ENCODE measurements at places on chromosomes 3 and 15.

- no peak for DNase-seq
Observed at GRCh38 chr3:66910266-66911055, 87.6 kb upstream of the KBTBD8 start.

DNA sequence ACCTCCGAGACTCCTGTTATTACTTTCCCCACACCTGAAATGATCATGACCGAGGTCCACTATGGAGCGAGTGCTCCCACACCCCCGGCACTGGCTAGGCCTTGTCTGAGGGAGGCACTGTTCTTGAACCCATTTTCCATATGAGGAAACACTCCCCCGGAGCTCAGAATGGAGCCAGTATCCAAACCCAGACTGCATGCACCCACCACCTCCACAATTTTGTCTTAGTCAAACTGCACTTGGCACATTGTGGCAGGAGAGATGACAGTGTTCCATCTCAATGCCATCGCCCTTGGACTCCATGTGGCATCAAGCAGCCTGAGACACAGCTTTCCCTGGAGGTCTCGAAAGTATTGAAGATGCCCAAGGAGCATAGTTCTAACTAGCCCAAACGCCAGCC is 154.1 kb downstream of the NUP210 start:
- no peak for DNase-seq

DNA sequence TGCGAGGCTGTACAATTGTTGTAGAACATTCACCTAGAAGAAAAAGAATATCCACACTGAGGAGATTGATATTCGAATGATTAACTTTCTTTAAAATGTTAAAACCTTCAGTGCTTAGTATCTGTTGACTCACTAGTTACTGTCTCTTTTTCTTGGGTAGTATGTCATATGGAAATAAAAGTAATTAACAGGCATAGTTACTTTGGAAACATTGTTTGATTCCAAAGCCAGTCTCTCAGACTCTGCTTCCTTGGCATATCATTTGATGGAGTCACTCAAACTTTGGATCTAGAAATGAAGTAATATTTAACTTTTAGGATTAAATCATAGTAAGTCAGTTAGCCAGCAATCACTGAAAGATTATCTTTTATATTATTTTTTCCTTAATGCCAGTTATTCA is 63.4 kb downstream of the MAP2K5 start:
- DNase-seq, result no peak

- DNase-seq, result no peak
Observed at GRCh38 chr3:105430455-105430854, 63.7 kb downstream of the ALCAM start.

- no peak for DNase-seq
Observed at GRCh38 chr15:41102854-41103253, 13.2 kb downstream of the INO80 start.

- no peak for DNase-seq
Observed at GRCh38 chr3:85041562-85042055, 82.8 kb downstream of the CADM2 start.

DNA sequence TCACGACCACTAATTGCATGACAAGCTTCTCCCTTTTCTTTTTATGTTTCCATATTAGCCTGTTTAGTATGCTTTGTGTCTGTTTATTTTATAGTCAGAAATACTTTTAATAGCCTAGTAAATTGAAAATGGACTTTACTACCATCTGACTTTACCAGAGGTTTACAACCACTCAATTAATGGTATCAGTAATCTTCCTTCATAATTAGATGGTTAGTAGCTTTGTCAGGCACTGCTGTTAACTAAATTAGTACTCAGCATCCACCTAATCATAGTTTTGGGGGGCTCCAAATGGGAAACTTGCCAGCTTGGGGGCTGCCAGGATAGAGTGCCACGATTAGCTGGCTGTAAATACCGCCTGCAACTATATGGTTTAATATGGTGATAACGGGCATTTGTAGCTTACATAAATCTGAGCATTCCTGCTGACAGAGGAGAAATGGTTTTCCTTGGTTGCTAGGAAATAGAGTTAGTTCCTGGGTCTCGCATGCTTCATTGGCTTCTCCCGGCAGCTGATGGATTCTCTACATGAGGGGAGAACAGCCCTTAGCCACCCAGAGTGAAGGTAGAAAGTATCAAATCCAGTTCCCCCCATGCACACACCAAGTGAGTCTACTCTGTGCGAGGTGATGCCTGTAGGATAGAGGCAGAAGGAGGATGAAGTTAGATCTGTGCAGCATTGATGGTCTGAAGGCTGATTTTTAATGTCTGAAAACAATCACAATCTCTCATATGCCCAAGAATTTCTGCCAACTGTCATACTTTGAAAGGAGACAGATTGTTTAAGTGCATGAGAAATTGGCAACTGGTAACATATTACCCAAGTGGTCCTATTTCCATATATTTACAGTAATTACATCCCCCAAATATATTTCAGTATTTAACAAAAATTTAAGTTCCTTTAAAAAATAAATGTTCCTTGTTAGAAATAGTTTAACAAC is 326.6 kb upstream of the PROK2 start:
- DNase-seq, result no peak

DNA sequence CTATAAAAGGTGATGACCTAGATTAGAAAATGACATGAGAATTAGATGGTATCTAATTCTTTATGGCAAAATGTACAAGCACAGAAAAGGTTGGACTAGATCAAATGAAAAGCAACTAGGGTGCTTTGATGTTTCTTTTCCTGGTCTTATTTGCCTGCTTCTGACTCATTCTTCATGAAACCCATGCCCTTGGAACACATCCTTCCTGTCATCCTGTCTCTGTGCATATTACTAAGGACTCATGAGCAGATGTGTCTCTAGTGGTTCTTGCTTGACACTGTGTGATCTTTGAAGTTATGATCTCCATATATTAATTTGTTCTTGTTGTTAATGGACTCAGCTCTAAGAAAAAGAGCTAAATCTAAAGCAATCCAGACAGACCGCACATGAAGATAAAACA is 314.0 kb downstream of the ERC2 start:
- no peak for DNase-seq

- DNase-seq, result no peak
Observed at GRCh38 chr15:73323374-73323955, 45.3 kb downstream of the HCN4 start.

DNA sequence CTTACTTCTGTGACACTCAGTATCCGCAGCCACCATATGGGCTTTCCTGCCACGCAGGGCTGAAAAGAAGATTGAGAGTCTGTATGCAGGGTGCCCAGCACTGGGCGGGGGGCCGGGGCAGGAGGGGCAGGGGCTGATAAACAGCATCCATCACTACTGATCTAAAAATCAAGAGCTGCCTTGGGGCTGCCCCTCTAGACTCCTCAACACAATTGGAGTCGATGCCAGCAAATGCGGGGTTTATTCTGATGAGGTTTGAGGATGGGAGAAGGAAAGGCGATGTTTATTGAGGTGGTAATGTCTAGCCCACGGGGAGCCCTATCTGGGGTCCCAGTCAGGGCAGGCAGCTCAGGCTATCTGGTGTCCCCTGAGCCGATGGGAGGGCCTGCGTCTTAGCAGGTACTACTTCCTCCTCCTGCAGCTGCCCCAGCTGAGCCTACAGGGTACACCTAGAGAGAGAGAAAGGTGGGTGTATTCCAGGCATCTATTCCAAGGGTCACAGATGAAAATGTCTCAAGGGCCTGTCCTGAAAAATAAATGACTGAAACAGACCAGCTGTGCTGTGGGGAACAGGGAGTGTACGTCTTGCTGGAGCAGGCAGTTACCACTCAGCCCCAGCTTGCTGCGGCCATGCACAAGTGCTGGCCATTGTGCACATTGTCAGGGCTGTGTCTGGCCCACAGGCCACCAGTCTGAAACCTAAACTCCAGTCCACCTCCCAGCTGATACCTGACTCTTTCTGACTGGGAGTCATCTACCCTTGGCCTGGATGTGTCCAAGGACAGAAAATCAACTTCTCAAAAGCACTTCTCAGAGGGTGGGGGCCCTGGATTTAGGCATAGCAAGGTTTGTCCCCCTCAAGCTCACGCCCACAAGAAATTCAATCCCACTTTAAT is 19.5 kb downstream of the ISG20 start:
- DNase-seq, result no peak

DNA sequence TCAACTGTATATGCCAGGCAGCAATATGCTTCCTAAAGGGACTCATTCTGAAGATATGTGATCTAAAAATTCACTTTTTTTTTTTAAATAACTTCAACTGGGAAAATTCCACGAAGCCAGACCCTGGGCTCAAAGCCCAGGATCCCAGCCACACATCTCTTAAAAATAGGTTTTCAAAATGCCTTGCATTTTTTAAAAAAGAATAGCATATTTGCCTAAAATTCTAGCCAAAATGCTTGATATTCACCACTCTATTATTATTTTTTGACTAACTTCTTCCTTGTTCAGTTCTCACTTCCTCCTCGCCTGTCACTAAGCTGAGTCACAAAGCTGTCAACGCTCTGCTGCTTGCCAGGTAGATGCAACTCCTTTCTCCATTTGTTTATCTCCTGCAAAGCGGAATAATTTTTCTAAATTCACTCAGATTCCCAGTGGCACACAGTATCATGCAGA is 28.0 kb upstream of the VGLL4 start:
- DNase-seq, result no peak

DNA sequence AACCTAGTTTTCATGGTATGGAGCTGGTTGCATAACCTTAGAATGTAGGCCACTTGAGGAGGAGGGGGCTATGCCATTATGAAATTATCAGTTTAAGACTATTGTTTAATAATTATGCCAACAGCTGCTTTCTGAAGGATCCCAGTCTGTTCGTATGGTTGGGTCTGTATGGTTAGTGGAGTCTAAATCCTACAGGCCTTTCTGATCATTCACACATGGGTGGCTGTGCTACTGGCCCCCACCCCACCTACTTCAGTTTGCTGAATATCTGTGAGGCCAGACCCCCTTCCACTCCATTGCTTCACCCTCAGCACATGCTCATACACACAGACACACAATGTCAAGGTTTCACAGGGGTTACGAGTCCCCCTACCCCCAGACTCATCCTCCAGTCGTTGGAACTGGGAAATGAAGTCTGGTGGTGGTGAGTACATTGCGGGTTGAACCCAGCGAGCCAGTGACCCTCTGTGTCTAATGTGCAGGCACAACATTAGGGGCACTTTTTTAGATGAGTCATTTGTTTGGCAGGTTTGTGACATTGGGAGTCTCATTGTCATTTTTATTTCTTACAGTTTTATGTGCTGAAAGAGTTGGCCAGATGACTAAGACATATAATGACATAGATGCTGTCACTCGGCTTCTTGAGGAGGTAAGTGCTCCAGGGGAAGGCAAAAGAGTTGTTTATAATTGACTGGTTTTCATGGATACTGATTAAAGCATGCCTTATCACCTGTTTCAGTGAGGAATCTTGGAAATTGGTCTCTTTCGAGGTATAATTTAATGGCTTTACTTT is 85.3 kb downstream of the TRAK1 start:
- DNase-seq, result no peak

- no peak for DNase-seq
Observed at GRCh38 chr3:13135251-13135810, 62.1 kb upstream of the IQSEC1 start.

DNA sequence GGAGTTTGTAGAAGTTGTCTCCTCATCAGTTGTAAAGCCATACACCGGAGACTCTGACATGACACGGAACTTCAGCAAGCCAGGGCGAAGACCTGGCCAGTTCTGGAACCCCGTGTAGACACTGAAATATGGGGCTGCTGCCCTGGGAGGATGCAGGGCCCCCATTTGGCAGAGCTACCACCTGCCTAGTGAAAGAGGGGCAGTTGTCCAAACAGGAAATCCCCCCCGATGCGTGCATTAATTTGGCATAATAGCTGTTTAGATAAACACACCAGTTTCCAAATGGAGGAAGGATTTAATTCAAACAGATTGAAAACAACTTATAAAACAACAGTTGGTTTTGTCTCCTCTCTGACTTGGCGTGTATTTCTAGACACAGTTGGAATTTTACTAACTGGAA is 357.2 kb downstream of the GABRG3 start:
- no peak for DNase-seq

DNA sequence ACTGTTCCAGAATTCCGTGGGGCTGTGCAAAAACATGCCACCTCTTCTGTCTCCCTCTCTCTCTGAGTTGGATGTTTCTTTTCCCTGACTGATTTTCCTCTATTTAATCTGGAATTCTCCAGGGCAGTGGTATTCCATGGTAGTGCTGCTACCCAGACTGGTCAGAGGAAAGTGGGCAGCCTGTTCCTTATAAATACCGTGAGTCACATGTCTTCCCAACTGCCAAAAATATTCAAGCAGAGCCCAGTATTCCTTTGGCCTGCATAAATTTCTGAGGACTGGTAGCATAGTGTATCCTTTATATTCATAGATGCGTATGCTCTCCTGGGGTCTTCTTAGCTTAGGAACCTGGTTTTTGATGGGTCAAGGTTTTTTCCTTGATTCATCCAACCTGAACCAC is 40.9 kb downstream of the CEMIP start:
- no peak for DNase-seq

DNA sequence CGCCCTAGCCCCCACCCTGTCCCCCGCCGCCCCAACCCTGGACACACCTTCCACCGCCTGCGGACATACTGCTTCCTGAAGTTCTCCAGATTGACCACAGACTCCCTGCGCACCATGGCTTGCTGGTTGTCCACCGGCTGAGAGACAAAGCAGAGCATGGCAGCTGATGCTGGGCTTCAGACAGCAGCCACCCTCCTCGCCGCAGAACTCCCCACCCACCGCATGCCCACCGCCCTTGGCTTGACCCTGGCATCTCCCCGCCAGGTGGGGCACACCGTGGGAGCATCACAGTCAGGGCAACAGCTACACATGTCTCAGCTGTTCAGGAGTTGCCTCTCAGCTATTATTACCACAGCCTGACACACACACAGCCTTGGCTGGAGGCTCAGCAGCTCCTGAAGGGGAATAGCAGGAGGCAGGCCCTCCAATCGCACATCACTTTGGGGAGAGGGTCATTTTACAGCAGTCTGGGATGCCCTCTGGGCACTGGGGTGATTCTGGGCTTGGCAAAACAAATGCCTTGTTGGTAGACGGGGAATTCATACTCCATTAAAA is 78.4 kb upstream of the HERC1 start:
- DNase-seq, result no peak

- DNase-seq, result no peak
Observed at GRCh38 chr15:81298611-81299010, 25.3 kb downstream of the STARD5 start.

GRCh38 chr3:82568776-82569338 is 807.4 kb upstream of the GBE1 start:
- no peak for DNase-seq

DNA sequence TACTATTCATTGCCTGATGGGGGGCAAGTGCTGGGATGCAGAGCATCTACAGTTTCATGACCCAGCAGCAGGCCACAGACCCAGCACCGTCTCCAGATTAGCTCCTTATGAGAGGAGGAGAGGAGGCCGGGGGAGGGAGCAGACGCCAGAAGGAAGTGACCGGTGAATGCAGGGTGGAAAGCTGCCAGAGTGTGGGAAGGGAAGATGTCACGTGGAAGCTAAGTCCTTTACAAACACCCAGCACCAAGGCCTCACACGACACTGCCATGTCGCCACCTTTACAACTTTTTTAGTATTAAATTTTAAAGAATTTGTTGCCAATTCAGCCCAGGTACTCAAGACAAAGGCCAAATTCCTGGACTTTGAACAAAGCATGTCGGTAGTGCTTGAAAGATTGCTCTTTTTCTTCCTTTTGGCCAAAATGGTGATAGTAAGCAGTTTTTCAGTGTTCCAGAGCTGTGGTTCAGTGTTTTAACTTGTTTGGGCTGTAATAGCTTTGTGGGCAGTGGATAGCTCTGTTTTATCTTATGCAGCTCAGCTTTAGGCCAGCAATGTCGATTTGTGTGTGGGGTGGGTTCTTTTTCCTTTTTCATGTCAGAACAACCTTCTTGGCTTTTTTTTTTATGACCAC is 58.2 kb downstream of the ZBTB38 start:
- no peak for DNase-seq

- no peak for DNase-seq
Observed at GRCh38 chr15:57216288-57216687, 160.0 kb upstream of the CGNL1 start.

- DNase-seq, result no peak
Observed at GRCh38 chr3:88434001-88434400, 284.2 kb downstream of the C3orf38 start.
